ENCODE measurements at places on chromosomes 3 and 15.

DNA sequence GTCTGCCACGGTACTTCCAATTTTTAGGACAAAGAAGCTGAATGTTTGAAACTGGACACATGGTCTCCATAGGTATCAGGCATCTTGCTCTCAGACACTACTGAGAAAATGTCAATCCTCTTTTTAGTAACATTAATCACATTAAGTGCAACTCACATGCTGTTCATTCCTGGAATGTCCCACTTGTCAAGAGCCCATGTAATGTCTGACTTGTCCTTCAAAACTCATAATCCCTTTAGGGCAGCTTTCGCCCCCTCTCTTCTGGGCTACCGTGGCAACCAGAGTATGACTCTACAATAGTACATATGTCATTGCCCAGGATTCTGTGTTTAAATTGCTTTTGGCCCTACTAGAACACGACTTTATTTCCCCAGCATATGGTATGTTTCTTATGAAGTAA is 12.3 kb downstream of the NUDT16 start:
- DNase-seq, result no peak

- no peak for DNase-seq
These were observed 209.3 kb downstream of the CD47 start for GRCh38 chr3:107881509-107881908.

- no peak for DNase-seq
These were observed 60.3 kb downstream of the TM4SF4 start for GRCh38 chr3:149534671-149535332.

DNA sequence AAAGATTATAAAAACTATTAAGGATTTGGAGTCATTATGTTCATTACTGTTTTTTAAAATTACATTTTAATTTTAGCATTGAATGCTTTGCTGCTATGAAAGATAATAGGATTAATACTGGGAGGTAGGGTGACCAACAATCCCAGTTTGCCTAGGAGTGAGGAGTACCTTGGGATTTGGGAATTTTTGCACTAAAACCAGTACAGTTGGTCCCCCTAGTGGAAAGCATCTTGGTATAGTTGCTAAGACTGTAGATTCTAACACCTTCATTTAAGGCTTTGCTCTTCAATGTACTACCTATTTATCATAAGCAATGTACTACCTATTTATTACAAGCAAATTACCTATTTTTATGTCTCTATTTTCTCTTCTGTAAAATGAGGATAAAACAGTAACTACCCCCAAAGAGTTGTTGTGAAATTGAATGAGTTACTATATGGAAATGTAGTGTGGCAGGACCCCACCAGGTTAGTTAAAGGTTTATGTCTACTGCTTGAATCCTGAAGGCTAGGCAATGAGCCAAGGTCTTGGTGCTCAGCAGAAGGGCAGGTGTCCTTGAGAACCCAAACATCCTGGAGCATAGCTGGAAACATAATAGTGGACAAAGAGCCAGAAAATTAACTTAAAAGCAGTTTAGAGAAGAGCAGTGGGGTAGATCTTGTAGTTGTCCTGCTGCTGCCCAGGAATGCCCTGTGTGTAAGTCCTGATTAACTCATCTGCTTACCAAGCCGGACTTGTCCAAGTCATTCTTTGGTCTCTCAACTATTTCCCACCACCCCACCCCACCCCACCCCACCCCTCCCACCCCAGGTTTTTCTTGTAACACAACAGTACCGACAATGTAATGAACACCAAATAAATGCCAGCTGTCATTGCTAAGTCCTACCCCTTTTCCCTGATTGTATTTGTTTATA is 49.2 kb upstream of the NMD3 start:
- DNase-seq, result no peak

GRCh38 chr3:108171106-108171505 is 51.1 kb downstream of the IFT57 start:
- no peak for DNase-seq

DNA sequence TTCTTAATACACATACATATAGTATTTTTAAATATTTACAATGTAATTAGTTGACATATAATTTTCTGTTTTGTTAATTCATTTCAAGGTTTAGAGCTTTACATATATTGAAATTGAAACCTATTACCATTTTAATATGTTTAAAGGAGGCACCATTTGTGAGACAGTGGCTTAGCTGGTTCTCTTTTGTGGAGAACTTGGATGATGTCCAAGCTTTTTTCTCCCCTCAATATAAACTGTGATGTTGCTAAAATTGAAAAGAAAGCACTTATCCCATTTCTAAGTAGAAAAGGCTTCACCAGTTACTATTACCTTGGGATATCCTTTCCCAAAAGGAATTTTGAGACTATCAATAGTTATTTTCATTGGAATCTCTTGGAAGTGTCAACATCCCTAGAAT is 707.2 kb downstream of the NTRK3 start:
- no peak for DNase-seq

DNA sequence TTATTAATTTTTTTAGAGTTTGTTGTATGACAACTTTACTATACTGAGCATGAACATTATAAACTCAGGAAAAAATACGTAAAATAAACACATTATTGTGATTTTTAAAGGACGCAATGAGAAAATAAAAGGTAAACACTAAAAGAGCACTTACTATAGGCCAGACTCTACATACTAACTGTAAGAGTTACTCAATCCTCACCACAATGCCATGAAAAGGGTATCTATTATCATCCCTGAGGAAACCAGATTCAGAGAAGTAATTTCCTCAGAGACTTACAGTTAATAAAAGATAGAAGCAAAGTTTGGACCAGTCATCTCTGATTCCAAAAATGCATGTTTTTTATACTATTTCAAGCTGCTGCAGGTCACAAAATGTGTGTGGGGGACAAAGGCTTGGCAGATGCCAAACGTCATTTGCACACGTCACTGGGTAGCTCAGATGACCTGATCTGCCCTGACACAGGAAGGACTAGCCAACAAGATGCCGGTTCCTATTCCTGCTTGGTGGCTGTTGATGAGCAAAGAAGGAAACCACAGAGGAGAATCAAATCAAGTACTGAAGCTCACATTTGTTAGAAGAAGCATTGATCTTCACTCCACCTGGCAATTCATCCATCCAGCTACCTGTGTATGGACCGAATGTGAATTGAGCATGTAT is 42.3 kb downstream of the KLHL6 start:
- DNase-seq, result no peak

DNA sequence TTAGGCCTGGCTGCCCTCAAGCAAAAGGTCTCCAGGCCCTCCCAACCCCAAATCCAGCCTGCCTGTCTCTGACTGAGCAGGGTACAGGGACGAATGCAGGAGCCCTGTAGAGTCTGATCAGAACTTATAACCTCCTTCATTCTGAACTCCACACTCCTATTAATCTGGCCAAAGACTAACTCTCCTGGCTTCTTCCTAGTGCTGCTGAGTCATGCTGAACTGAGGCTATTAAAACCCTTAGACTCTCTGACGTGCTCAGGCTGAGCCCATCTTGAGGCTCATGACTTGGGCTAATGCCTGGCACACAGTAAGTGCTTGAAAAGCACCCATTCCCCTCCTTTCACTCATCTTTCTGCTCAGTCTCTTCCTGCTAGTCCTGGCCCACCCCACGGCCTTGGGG is 81.9 kb downstream of the NUP210 start:
- DNase-seq, result no peak

DNA sequence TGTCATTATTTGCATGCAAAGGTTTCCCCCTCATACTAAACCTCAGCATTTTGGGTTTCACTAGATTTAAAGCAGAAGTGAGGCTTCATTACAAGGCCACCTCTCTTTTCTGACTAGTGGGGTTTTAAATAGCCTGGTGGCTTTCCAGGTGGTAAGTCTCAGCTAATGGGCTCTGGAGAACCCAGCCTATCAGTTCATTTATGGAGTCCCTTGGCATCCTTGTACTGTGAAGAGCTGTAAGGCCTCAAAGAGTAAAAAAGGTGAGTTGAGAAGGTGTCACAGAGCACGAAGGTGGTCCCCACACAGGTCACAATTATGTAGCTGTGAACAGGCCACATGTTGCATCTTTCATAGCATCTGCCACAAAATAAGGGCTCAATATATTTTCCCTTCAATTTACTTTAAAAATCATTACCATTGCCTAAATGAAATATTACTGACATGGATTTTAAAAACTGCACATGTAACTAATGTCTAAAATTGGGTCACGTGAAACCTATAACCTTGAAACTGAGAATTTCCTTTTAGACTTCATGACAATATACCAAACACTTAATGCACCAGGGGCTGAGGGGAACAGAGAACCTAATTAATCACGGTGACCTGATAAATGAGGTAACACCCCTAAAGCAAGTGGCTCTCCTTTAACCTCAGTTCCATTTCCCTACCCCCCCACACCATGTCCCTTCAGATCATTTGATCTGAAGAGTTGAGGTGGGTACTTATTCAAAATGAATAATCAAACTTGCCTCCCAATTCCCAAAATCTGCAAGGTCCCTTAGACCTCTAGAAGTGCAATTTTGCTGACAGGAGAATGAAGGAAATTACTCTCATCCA is 1.3 kb downstream of the NGLY1 start:
- DNase-seq, result no peak

GRCh38 chr3:66227915-66228314 is 7.1 kb downstream of the SLC25A26 start:
- no peak for DNase-seq

GRCh38 chr3:128297401-128298138 is 144.3 kb downstream of the EEFSEC start:
- DNase-seq, result no peak

DNA sequence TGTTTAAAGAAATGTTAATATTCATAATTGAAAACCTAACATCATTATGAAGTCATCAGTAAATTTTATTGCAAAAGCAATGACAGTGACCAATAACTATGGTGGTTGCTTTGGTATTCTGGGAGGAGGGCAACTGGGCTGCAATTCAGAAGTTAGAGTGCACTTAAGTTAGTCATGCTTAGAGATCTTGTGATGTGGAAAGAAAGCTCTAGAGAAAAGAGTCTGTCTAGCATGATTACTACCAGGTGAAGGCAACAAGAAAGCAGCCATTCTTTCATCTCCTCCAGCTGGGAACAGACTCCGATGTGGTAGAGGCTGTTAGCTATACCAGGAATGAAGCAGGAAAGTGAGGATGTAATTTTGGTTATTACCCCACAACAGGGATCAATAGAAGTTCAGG is 625.6 kb downstream of the SI start:
- no peak for DNase-seq

DNA sequence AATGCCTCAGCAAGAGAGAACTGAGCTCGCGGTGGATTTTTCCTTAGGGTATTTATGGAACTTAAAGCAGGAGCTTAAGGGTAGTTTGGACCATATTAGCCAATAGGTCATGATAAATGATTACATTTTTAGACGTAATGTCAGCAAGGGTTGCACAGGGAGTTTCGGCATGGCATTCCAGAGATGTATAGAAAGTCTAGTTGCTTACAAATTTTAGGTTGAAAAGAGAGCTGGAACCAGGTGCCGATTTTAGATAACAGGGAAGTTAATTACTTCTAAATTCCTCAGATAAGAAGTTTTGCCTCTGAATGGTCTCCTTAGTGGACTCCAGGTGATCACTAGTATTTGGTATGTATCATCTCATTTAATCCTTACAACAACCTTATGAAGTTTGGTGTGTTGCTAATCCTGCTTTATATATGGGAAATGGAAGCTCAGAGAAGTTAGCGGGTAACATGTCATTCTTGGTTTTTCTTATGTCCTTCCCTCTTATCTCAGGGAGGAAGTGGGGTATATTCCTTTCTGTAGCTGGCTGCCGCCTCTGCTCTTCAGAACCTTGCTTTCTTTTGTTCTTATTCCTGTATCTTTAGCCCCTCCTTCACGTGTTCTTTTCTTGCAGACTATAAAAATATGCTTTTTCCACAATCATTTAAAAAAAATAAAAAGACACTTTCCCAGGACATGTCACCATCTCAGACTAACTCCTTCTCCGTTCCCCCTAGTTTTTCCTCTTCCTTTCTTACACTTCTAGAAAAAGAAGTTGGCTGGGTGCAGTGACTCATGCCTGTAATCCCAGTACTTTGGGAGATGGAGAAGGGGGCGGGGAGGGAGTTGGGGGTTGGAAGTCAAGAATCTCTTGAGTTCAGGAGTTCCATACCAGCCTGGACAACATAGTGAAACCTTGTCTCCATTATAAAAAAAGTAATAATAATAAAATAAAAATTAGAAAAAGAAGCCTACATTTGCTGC is 25.7 kb downstream of the IQGAP1 start:
- no peak for DNase-seq

- no peak for DNase-seq
These were observed 140.4 kb downstream of the GABRB3 start for GRCh38 chr15:26632500-26632899.

GRCh38 chr3:59531066-59531745 is 481.4 kb upstream of the CFAP20DC start:
- no peak for DNase-seq

GRCh38 chr3:71562938-71563337 is 20.6 kb downstream of the FOXP1 start:
- DNase-seq, result no peak

GRCh38 chr3:129195731-129196256 is 12.1 kb upstream of the CNBP start:
- no peak for DNase-seq

- DNase-seq, result no peak
These were observed 91.9 kb downstream of the LRRC3B start for GRCh38 chr3:26714485-26714884.

DNA sequence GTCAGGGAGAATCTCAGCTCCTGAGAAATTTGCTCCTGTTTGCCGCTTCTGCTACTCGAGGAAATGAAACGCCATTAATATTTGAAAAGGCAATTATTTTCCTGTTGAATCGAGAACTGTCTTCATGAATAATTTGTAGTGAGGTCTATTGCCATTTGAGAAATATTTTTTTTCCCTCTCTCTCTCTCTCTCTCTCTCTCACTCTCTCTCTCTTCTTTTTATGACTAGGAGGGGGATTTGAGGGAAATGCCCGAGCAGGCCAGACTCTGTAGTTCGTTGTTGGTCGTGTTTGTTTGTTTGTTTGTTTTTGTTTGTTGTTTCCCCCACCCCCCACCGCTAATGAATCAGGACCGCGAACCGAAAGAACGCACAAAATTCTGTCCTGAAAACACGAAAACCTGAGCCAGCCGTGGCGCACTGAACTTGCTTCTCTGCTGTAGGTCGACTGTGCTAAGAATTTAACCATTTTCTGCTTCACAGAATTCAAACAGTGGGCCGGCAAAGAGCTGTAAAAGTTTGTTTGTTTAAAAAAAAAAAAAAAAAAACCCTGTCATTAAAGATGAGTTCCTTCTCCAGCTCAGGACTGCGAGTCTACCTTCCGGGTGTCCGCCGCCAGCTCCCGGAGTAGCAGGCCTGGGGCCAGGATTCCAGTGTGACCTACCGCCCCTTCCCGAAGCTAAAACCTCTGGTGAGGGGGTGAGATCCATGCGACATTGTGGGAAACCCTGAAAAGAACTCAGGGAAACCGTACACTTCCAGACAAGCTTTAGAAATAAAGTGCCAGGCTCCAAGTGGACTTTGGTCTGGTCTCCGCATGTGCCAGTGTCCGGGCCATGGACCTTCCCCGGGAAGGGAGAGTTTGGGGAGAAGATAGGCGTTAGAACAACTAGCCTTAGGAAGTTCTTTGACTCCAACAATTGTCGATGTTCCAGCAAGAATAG is 12.1 kb downstream of the ZIC4 start:
- DNase-seq, result no peak

GRCh38 chr3:24498391-24498790 is 3.7 kb upstream of the THRB start:
- DNase-seq, result no peak

All from left kidney (tissue), 8 donors.